ENCODE measurements at places on chromosomes 7 and 10. TPM values are rescaled to one million over a fixed set of nuclear protein-coding genes. Genes with fewer than 3 reads are reported as not detected.

DNA sequence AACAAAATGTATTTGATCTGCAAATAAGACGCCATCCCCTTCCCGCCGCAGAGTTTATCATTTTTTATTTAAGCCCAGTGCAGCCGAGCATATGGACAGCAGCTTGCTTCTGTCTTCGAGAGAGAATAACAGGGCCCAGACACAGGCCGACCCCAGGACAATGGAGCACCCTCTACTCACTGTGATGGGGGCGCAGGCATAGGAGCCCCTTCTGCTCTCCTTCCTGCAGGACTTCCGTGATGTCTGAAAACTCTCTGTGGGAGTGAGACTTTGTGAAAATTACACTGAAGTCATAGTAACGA, 134.8 kb downstream of the OAT start:
- no peak for DNase-seq

DNA sequence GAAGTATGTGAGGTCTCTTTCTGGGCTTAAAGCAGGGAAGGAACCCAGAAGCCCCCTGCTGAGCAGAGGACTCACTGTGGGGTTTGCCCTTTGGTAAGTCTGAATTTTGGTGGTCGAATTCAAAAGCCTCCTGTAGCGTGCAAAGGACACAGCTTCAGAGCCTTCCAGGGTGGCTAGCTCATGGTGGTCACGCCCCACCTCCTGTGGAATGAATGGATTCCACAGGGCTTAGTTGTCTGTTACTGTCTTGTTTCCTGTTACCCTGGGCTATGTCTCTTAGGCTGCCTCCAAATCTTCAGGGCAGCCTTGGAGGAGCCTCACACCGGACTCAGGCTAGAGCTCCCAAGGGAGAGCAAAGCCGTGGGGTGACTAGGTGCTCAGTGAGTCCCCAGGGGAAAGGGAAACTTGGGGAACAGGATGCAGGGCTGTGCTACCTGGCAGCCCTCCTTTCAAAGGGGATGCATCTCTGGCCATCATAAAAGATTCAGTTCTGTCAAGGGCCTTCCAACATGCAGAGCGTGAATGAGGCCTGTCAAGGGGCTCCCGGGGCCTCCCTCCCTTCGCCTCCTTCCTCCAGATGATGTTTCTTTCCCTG, 211.7 kb downstream of the CCSER2 start:
- DNase-seq, result no peak

DNA sequence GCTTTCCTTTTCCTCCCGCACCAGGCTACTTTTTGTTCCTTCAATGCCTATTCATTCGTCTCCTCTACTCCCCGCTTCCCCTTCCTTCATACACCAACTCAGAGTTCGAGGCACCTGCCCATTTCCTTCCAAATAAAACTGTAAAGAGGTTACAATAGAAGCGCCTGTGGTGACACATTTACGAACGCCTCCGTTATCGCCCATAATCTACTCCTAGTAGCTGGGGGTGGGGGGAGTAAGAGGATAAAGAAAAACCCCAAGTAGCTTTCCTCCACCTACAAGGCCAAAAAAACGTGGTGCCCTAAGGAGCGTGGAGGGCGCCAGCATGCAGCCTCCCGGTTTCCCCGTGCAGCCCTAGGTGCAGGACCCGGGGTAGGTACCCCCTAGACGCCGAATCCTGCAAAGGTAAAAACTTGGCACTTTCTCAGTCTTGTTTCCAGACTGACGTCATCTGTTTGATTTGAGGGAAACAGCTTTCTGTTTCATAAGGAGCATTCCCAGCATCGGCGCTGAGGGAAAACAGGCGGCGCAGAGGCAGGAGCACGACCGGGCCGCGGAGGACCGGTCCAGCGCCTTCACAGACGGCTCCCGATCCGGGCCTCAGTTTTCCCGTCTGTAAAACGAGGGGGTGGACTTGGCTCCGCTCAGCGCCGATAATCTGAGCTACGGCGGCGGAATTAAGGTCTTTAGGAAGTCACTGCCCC, 922 bp downstream of the PPA1 start:
- peak; percentile 43 for DNase-seq

GRCh38 chr7:95684037-95684436, 87.7 kb upstream of the PDK4 start:
- peak; percentile 17 for DNase-seq

DNA sequence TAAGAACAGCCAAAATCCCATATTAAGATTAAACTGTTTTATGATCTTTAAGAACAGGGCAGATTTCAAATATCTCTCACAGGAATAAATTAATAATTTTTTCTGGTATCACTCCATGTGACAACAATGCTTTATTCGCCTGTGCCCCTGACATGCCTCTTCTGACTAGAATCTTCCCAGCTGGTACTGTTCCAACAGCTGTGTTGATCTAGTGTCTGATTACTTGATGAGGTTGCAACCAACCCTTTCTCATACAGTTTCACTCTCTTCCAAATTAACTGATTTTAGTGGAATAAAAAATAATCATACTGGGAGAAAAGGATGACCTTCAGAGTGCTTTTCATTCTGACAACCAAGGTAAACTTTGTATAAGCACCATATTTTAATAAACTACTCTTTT, 151.9 kb downstream of the CHRM2 start:
- no peak for DNase-seq

DNA sequence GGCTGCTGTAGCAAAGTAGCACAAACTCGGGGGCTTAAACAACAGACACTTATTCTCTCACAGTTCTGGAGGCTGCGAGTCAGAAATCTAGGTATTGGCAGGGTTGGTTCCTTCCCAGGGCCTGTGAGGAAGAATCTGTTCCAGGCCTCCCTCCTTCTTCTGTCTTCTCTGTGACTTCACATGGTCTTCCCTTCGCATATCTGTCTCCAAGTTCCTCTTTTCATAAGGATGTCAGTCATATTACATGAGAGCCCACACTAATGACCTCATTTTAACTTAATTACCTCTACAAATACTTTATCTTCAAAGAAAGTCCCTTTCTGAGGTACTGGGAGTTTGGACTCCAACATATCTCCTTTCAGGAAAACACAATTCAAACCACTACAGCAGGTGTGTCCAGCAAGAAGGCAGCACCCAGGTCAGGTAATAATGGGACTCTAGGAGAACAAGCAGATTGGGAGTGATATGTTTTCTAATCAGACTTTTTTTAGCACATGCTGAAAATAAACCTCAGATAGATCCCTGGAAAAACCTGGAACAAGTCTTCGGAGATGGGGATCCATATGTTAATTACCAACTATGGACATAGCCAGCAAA, 11.7 kb downstream of the CREB5 start:
- no peak for DNase-seq

DNA sequence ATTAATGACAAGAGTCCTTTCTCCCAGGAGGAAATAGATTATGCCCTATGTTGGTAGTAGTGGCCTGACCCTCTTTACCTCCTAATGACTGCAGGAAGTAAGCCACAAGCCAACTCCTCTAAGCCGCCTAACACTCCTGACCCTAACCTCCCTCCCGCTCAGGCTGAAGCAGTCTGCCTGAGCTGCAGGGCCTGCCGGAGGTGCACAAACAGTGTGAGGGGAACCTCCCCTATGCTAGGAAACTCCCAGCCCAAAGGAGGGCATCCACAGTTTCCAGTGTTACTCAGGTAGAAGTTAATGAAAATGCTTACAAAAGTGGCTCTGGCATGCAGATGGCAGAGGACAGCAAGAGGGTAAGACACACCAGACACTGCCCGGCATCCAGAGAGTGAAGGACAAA, 294.4 kb upstream of the GALNT17 start:
- DNase-seq, result no peak

GRCh38 chr7:74587435-74588126, 69.9 kb upstream of the GTF2I start:
- DNase-seq, result peak; percentile 97

GRCh38 chr10:3312403-3312940, 139.9 kb upstream of the PITRM1 start:
- DNase-seq, result no peak

GRCh38 chr7:159116581-159117339, 27.9 kb downstream of the VIPR2 start:
- no peak for DNase-seq

- DNase-seq, result peak; percentile 95
Observed at GRCh38 chr7:142782922-142783900, 12.4 kb downstream of the PRSS2 start.

DNA sequence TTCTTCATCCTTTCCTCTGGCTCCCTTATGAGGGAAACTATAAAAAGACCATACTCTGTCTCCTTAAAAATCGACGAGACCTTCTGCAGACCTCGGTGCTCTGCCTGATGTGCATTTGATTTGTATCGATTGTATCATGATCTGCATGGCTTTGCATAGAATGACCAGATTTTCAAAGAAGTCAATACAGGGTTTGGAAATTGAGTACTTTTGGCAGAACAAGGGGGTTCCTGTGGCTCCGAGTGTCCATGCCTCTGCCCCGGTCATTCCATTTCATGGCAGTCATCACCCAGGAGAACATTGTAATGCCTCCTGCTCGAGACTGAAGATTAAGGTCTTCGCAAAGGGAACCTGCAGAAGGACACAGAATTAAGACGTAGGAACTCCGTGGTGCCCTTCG, 685 bp downstream of the CASP2 start:
- no peak for DNase-seq

DNA sequence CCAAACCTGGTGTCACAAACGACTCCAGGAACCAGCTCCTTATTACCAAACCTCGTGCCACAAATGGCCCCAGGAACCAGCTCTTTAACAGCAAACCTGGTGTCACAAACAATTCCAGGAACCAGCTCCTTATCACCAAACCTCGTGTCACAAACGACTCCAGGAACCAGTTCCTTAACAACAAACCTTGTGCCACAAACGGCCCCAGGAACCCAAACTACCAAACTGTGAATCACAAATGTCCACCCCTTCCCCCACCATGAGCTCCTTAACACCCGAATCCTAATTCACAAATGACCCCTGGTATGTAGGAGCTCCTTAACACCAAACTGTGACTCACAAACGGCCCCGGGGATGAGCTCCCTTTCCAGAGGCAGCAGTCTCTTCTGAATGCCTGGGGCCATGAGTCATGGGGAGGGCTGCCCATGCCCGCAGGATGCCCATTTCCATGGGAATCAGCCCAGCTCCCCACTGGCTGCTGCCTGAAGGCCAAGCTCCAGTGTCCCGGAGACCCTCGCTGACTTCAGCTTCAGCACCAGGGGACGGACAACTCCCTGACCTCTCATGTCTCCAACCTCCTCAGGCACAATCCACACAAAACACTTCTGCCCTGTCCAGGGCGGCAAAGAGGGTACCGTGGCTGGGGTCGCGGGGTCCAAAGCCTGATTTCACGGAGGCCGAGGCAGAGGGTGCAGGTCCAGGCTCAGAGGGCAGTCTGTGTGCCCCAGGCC, 213.1 kb downstream of the ELFN1 start:
- peak; percentile 60 for DNase-seq

DNA sequence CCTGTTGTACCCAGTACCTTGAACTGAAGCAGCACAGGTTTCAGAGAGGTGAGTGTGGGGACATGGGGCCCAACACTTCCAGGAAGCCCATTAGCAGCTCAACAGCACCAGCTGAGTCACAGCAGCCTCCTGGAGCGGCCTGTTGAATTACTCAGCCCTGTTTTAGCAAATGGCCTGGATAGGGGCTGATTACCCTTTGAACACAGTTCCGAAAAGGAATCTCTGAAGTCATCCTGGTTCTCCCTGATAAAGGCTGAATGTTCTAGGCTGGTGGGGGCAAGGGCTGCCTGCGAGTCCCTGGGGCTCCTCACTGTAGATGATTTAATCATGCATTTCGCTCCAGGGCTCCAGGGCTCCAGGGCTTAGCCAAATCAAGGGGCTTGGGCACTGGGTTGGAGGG, 287.5 kb downstream of the GRID1 start:
- peak; percentile 56 for DNase-seq

DNA sequence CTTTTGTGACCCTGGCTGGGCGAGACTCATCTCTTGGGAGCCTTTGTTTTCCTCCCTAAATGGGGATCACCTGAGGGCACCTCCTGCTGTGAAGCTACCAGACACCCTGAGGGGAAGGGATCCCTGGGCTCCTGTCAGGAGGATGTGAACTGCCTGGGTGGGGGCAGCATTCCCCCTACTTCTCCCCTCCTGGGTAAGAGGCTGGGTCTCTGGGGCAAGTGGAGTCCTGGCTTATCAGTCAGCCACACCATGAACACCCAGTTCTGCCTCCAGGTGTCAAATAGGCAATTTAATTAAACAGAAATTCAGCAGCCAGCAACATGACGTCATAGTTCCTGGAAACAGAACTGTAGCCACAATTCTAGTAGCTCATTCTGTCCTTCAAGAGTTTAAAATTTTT, 97.7 kb upstream of the RET start:
- no peak for DNase-seq

GRCh38 chr7:104862719-104863118, 151.3 kb upstream of the KMT2E start:
- DNase-seq, result no peak

GRCh38 chr10:77179015-77179695, 458.5 kb downstream of the KCNMA1 start:
- peak; percentile 78 for DNase-seq

DNA sequence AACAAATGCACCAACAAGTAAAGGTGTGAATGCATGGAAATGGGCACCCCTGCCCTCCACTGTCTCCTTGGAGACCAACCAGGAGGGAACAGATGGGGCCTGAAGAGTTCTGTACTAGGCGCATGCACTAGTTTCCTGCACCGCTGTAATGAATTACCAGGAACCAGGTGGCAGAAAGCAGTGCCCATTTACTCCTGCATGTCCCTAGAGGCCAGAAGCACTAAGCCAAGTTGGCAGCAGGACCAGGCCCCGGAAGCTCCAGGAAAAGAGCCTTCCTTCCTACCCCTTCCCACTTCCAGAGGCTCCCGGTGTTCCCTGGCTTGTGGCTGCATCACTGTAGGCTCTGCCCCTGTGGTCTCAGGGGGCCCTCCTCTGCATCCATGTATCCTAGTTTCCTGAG, 237.5 kb upstream of the PPP2R2D start:
- no peak for DNase-seq

GRCh38 chr7:112937651-112938415, 147.6 kb upstream of the TMEM168 start:
- no peak for DNase-seq

- no peak for DNase-seq
Observed at GRCh38 chr7:87058744-87059524, 520 bp downstream of the ELAPOR2 start.

DNA sequence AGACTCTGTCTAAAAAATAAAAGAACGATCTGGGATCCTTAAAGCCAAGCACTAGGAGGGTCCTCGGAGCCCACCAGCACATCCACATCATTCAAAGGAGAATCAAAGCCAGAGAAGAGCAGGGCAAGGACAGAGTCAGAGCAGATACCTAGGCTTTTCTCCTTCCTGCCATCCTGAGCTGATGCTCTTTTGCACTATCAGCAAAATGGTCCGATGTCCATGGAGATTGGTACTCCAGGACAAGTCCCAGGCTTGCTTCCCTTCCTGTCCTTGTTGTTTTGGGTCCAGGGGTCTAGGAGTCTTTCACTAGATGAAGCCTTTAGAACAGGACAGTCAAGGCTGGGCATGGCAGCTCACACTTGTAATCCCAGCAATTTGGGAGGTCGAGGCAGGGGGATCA, 58.0 kb upstream of the ELN start:
- no peak for DNase-seq

HDAC9 gene
- 15.4 TPM for total RNA-seq

FAM170B gene
- total RNA-seq, result not detected

ZNF107 gene
- total RNA-seq, result 11.3 TPM

All from adrenal gland (tissue), 19 donors.